NCI-H2107 (cell line): ENCODE measurements at places on chromosomes 1 and 21.

- DNase-seq: no peak
Measured at GRCh38 chr1:173669491-173669941, at the start of gene ANKRD45. ANKRD45 (minus strand) TSS chr1:173669851; CDS start chr1:173659418, 10,433 bp downstream.

DNA sequence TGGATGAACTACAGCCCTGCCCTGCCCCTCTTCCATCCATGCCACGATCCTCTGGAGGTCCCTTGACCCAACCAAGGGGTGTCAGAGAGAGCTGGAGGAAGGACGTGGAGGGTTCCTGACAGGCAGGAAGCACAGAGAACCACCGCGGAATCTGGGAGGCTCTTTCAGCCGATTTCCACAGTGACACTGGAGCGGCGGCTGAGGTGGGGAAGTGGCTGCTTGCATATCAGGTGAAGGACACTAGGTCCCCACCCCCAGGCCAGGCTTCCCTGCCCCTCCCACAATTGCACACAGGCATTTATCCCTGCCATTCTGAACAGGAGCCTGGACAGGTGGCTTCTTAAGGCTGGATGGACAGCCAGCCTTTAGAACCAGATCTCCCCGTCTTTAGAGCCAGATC, 17.5 kb downstream of the LRRC71 start:
- no peak for DNase-seq

GRCh38 chr1:160104486-160104885, 6.1 kb upstream of the IGSF8 start:
- no peak for DNase-seq

DNA sequence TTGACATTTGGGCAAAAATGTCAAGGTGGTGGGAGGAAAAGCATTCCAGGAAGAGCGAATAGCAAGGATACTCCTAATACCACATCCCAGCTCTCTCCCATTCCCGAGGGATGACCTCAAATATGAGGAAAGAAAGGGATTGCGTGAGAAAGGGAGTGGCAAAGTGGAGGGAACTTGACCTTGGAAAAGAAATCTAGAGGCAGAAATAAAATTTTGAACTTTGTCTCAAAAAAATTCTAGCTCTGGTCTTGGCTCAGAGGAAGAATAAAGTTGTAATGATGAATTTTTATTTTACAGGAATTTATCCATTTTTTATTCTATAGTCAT, 127.8 kb downstream of the TBX19 start:
- no peak for DNase-seq

DNA sequence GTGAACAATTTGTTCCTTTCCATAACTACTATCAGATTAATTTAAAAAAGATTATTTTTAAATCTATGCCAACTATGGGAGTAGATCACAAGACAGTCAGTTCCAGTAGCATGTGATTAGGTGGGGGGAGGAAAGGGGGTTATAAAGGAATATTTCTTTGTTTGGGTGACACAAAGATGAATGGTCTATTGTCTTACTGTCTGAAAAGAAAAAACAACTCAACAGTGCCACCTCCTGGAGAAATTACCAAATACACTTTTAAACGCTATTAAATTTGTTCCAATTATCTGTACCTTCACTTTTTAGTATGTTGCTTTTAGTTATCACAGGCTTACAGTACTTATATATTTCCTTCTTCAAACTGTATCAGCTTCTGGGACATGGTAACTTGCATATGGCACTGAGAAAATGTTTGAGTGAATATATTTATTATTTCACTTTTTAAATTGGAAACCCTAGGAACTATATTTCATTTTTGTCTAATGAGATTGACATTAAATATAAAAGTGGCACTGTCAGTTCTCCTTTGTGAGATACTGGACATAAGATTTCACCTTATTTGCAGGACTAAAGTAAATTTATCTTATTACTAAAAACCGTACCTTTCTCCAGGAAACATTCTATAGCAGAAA, 1.7 kb upstream of the SORT1 start:
- peak; percentile 72 for DNase-seq

- no peak for DNase-seq
Measured at GRCh38 chr1:22177354-22178003, 34.6 kb upstream of the WNT4 start.

DNA sequence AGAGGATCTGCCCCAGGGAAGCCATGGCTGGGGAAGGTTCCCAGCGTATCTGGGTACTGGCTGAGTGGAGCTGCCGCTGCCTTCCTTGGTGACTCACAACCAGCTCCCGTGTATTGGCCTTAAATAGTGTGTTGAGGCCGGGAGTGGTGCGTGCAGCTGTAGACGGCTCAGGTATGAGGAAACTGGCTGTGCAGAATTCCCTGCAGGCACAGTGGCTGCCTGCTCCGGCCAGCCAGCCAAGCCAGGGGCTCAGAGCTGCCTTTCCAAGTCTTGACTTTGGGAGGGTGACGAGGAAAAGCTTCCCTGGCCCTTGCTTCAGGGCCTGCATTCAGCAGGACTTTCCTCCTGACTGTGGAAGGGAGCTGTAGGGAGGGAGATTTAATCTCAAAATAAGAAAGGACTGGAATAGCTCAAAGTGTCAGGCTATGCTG, at the start of gene VTCN1:
Gene VTCN1 (minus strand): TSS at position 97 of the 431 bp plus-strand sequence. CDS start 72 bp downstream, at position 25.
- DNase-seq: no peak

DNA sequence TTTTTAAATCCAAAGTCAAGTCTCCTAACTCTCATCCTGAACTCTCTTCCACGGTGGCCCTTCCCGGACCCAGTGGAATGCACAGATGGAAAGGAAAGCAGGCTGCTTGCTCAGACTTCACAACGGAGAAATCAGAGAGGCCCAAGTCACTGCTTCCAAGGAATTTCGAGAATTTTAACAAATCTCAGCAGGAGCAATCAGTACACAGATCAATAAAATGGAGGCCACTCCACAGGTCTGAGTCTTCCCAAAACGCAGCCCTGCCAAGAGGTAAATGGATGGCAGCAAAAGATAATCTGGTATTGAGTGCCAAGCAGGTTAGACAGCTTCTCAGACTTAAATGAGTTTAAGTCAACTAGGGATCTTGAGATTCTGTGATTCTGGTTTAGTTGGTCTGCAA, 81.1 kb upstream of the TIAM1 start:
- DNase-seq: no peak

DNA sequence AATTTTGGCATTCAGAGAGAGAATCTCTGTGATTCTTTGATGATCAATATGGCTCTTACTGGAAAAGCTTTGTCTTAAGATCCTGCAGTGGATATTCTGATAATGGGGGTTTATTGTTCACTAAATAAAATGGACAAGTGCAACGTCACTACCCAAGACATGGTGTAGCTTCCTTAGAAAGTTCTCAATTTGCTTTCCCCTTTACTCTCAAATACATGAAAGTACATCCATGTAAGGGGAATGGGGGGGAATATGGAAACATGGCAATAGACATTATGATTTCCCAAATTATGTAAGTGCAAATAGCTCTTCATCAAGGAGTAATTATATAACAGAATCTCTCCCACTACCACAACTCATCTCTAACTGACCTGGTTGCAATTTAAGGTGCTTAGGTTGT, 126.3 kb upstream of the DPYD start:
- no peak for DNase-seq

- DNase-seq: no peak
Measured at GRCh38 chr1:19424651-19425570, 60.4 kb downstream of the CAPZB start.

DNA sequence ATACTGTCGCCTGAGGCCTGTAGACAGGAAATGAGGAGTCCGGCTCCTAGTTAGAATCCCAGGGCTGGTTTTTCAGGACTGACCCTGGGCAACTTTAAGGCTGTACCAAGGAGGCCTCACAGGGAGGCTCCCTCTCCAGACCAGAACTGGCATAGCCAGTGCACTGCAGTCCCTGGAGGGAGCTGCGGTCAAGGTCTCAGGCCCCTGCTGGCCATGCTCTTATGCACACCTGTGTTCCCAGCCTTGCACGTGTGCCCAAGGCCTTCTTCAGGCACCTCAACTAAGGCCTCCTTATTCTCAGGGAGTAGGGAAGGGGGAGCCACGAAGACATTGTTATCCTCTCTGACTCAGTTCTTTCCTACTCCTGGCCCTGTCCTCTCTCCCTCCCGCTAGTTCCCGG, 22.0 kb upstream of the IFNAR1 start:
- no peak for DNase-seq

DNA sequence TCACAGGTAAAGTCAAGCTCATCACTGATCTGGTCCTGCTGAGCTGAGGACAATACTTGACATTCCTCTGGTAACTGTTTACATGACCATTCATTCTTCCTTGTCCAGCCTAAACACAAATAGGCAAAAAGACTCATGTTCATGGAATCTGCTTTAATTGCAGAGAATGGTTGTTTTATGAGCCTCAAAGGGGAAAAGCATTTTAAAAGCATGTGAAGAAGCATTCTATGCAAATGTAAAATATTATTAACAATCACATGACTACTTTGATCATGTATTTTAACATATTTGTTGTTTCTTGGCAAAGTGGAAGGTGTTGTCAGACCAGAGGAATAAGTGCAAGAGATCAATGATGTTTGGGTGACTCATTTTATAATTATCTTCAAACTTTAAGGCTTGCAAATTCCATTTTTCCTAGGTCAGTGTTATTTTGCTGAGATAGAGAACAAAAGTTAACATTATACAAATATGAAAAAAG, 133.7 kb downstream of the RUNX1 start:
- no peak for DNase-seq

- DNase-seq: no peak
Measured at GRCh38 chr1:153770797-153771196, 4.4 kb upstream of the SLC27A3 start.

DNA sequence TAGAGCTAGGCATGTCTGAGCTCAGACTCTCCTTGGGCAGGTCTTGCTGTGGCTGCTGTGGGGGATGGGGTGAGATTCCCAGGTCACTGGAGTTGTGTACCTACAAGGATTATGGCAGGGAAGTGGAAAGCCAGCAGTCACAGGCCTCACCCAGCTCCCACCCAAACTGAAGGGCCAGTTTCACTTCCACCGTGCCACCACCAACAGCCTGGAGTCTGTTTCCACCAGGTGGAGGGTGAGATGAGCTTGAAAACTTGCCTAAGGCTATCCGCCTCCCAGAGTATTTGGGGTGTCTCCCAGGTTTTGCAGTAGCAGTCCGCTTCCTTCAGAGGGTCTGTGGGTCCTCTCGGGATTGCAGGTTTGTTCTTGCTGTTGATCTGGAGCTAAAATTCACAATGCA, 327.7 kb downstream of the PTPRC start:
- no peak for DNase-seq

- no peak for DNase-seq
Measured at GRCh38 chr1:243890576-243890975, 40.5 kb upstream of the AKT3 start.

DNA sequence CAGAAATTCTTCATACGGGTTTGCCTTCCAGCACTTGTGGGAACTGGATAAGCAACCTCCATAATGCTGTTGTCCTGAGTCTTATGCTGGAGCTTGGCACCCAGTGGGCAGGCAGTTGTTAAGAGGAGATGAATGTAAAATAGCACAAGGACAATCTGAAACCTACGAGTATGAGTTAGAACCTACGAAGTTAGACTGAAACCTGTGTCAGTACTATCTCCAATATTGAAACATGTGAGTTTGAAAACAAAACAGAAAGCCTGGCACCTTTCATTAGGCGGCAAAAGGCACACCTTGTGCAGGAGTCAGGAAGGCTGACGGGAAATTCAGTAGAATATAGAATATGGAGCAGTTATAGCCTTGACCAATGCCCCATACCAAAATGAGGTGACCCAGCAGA, 489.7 kb upstream of the RGS18 start:
- DNase-seq: no peak

- no peak for DNase-seq
Measured at GRCh38 chr1:210360852-210361477, 32.3 kb downstream of the HHAT start.

DNA sequence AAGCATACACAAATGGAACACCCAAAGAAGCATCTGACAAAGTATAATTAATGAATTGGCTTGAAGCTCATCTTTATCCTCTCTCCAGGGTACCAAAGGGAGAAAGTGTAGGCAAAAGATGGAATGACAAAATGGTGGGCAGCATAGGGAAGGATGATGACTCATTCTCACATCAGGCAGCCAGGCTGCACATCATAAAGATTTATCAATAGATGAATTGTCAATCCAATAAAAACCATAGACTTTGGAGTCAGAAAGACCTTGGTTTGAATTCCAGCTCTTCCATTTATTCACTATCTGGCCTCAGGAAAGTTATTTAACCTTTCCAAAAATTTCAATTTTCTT, 138.5 kb downstream of the TNR start:
- no peak for DNase-seq

DNA sequence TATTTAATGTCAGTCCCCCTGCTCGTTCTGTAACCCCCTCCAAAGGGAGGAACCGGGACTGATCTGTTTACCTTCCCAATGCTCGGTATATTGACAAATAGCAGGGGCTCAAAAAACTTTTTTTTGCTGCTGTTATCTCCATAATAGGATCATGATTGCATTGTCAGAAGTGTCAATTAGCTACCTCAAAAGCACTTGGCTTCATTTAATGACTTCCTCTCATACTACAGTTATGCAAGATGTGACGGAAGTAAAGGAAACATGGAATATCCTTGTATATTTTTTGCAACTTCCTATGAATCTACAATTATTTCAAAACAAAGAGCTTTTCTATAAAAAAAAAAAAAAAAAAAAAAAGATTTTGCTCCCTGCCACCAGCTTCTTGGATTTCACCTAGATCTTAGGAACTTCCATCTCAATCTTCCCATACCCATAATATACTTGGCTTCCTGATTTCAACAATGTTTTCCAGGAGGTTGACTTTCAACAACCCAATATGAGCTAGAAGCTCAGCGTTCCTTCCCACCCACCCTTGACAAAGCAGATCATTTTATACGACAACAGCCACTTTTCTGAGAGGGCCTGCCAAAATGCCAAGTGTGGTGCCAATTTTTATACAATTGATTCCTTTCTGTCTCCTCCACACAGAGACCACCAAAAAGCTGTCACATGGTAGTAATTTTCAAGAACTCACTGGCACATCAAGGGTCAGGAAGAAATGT, 71.7 kb downstream of the SETD4 start:
- DNase-seq: no peak

DNA sequence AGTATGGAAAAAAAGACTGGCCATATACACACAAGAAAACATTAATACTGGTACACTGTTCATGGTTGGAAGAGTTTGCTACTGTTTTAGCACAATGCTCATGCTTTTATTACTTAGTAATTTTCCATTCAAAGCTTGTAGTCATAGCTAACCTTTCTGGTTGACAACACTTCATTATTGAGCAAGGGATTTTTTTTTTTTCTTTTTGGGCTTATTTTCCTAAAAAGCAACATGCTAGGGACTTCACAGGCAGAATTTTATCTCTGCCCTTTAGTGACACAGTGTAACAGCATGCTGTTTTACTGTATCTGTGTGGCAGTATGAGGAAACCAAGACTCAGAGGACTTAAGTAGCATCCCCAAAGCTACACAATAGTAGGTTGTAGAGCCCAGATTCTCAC, 58.5 kb downstream of the FGGY start:
- no peak for DNase-seq
